ENCODE measurements at places on chromosomes 4 and X.

DNA sequence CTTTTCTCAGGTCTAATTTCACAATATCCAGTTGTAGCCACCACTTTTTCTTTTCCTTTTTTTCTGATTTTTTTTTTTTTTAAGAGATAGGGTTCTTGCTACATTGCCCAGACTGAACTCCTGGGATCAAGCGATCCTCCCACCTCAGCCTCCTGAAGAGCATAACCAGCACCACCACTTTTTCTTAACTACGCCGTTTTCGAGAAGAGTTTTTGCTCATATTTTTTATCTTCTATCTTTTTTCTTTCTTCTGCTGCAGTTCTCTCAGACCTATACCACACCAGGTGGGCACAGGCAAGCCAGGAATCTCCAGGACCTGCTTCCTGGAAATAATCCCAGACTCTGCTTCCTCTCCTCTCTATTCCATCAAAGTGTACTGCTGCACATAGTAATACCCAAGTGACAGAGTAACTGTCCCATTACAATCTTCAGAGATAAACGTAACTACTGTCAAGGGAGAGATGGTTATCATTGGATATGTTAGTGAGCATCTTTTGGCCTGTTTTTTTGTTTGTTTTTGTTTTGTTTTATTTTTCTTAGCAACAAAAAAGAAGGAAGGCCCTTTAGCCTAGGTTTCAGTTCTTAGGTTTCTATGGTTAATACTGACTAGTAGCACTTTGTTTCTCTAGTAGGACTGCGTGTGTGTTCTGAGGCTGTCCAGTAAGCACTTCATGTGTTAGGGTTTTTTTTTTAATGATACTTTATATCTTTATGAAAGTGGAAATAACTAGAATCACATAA lies 59.2 kb upstream of the TXK start:
- no peak for DNase-seq

DNA sequence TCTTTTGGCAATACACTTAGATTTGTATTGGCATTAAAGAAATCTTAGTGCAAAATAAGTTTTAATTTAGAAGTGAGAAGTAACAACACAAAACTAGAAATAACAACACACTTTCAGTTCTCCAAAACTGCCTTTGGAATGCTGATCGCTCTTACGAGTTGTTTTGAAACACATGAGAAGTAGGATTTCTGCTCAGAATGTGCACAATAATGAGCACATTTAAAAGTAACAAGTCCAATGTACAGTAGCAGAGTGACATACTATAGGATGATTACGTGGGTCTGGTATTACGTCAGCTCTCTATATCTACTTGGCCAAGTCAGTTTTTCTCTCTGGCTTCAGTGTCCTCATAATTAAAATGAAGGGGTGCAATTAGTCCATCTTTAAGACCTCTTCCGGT lies 164.8 kb downstream of the CHM start:
- no peak for DNase-seq

GRCh38 chr4:147590249-147590920 lies 26.8 kb upstream of the TMEM184C start:
- DNase-seq = peak; percentile 55

- peak; percentile 9 for DNase-seq
Measured at GRCh38 chrX:150060406-150060805, 122.1 kb upstream of the EOLA2 start.

- DNase-seq = no peak
Measured at GRCh38 chr4:14644580-14645282, 357.6 kb upstream of the CPEB2 start.

DNA sequence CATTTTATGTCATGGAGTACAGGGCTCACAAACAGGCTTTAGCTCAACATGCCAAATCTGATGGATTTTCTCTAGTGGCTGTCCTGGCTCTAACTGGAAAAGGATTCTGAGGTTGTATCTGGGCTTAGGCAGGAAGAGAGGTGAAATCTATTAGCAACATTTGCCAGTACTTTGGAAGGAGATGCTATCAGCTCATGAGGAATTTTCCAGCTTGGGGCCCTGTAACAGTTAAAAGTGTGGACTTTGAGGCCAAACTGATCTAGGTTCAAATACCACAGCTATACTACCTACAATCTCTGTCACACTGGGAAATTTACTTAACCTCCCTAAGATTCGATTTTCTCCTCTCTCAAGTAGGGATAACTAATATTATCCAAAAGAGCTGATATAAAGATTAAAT lies 119.0 kb upstream of the HCCS start:
- no peak for DNase-seq

GRCh38 chr4:185343726-185344581 lies 51.8 kb downstream of the LRP2BP start:
- peak; percentile 31 for DNase-seq

GRCh38 chrX:1222531-1223241 lies 10.2 kb upstream of the CRLF2 start:
- DNase-seq = no peak
